Umbilical cord (tissue), 2 donors: ENCODE measurements at places on chromosomes 6 and 20. TPM values are rescaled to one million over a fixed set of nuclear protein-coding genes. Genes with fewer than 3 reads are reported as not detected.

GRCh38 chr6:68761985-68762384 is 126.9 kb downstream of the ADGRB3 start:
- no peak for DNase-seq

- no peak for DNase-seq
Measured at GRCh38 chr20:3933218-3933617, 44.0 kb downstream of the PANK2 start.

The HLA-F gene
- total RNA-seq = 34.2 TPM

GRCh38 chr6:48564036-48564820 is 453.2 kb upstream of the PTCHD4 start:
- no peak for DNase-seq
